ENCODE measurements at places on chromosomes 13 and 19.

- peaks cover 34% of the 10 kb centered on the region for H3K4me1 ChIP-seq
- no peaks in the 10 kb centered on the region for H3K27me3 ChIP-seq
- DNase-seq: no peak
- H3K36me3 ChIP-seq: peaks cover 15% of the 10 kb centered on the region
Measured at GRCh38 chr19:574658-575526, 2.5 kb downstream of the BSG start.

DNA sequence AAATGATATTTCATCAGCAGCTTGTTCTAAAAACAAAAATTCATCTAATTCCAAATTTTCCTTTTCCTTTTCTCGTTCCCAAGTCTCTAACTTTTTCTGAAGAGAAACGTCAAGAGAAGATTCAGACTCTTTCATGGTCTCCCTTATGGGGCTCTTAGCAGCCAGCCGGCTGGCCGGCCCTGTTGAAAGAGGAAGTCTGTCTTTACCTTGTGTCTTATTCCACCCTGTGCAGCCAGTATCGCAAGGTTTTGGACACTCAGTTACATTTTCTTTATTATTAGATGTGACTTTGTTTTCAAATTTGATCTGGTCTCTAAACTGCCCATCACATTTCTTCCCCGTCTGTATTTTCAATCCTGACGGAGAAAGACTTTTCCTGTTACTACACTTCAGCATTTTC lies 142.3 kb downstream of the RNF17 start:
- H3K4me1 ChIP-seq: no peaks in the 10 kb centered on the region
- DNase-seq: no peak
- no peak overlapping the region for H3K27ac ChIP-seq

- H3K4me3 ChIP-seq: no peak overlapping the region
- H3K36me3 ChIP-seq: no peaks in the 10 kb centered on the region
- no peaks in the 10 kb centered on the region for H3K27me3 ChIP-seq
- H3K4me1 ChIP-seq: no peaks in the 10 kb centered on the region
- DNase-seq: no peak
Measured at GRCh38 chr13:98279473-98280175, 102.6 kb upstream of the RNF113B start.

- no peaks in the 10 kb centered on the region for H3K27me3 ChIP-seq
- no peak overlapping the region for H3K4me3 ChIP-seq
- no peak for DNase-seq
- H3K4me1 ChIP-seq: peaks cover 7% of the 10 kb centered on the region
- H3K27ac ChIP-seq: no peak overlapping the region
- no peaks in the 10 kb centered on the region for H3K36me3 ChIP-seq
Measured at GRCh38 chr19:2554856-2555255, 78.9 kb downstream of the GADD45B start.

DNA sequence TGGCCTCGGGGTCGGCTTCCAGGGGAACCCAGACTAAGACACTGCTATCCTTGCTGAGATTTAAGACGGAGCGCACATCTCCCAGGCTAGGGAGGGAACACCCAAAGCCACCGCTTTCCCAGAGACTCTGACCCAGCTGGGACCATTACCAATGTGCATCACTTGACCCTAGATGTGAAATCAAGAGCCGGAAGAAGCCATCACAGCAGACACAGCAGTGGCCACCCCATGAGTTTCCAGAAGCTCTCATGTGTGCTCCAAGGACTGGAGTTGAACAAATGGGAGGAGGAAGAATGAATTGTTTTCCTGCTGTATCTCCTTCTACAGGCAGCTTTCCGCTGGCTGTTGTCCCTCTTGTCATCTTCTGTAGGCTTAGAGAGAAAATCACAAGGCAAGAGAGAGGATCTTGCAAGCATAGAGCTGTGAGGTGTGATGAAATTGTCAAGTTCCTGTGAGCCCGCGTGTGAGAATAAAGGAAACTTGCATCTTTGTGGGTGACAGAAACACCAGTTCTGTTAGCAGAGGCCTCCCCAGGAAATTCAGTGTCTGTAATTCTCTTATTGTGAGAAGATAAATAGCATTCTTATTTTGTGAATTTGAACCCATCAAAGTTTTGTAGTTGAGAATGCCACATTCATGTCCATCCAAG lies 711.8 kb downstream of the UQCRFS1 start:
- no peaks in the 10 kb centered on the region for H3K4me1 ChIP-seq
- H3K4me3 ChIP-seq: no peak overlapping the region
- no peak for DNase-seq
- no peaks in the 10 kb centered on the region for H3K36me3 ChIP-seq
- H3K27me3 ChIP-seq: no peaks in the 10 kb centered on the region
- H3K27ac ChIP-seq: no peak overlapping the region

GRCh38 chr13:20356444-20356843 lies 124.3 kb upstream of the GJB6 start:
- H3K4me1 ChIP-seq: no peaks in the 10 kb centered on the region
- DNase-seq: no peak
- no peak overlapping the region for H3K27ac ChIP-seq
- no peaks in the 10 kb centered on the region for H3K27me3 ChIP-seq
- no peak overlapping the region for H3K4me3 ChIP-seq
- no peaks in the 10 kb centered on the region for H3K36me3 ChIP-seq

DNA sequence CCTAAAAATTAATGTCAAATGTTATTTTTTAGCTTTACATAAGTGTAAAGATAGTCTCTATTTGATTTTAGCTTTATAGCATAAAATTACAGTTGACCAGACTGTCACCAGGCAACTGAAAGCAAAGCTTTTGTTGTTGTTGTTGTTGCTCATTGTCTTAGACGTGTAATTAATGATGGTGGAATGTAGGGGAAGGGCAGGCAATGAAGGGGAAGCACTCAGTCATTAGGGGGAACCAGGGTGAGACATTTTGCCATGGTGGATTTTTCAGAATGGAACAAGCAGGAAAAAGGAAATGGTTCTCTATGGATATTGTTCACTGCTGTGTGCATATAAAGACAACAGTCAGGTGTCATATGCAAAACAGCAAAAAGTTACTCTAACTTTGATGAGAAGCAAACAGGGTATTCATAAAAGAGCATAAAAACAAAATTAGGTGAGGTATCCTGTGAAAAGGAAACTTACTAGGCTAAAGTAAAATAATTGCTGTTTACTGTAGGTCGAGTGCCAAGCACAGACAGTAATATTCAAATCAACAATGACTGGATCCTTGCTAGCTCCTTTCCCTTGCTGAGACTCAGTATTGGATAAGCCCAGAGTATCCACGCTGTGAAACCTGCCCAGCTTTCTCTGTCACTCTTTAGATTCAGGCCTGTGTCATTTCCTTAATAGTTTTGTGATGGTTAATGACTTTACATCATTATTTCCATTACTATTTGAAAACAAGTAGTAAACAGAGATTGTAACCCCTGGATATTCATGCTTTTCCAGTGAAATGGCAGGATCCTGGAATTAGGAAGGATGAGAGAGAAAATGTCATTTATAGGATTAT lies 110.5 kb downstream of the LRCH1 start:
- no peak for DNase-seq
- H3K27me3 ChIP-seq: no peaks in the 10 kb centered on the region
- H3K36me3 ChIP-seq: no peaks in the 10 kb centered on the region

DNA sequence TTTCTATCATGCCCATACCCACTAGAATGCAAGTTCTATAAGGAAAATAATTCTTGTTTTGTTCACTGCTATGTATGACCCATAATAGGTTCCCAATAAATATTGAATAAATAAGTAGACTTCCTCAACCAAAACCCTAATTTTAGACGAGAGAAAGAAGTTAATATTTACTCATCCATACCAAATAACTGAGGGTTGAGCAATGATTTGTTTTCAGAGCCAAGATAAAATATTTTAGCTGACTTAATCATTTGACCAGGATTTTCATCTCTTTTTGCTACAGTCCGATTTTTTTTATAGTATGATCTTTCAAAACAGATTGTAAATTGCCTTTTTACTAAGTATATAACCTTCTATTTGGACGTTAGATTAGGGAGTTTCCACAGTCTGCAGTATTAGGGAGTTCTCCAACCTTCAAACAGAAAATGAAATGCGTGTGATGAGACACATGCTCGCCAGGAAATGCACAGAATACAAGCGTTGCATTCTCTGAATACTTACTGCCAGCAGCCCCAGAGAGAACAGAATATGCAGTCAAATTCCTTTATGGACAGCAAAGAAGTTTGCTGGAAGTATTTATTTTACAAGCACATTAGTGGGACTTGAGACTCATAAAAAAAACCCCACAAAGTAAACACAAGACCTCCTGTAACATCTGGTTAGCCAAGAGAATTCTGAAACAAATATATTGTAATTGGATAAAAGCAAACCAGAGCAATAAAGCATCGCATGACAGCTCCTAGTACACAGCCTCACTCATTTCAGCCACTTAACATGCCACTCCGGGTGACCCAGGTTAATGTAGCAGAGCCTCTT lies 230.0 kb downstream of the MYO16 start:
- H3K27ac ChIP-seq: no peak overlapping the region
- no peaks in the 10 kb centered on the region for H3K36me3 ChIP-seq
- no peak for DNase-seq
- H3K4me1 ChIP-seq: no peaks in the 10 kb centered on the region
- H3K27me3 ChIP-seq: no peaks in the 10 kb centered on the region
- H3K4me3 ChIP-seq: no peak overlapping the region

DNA sequence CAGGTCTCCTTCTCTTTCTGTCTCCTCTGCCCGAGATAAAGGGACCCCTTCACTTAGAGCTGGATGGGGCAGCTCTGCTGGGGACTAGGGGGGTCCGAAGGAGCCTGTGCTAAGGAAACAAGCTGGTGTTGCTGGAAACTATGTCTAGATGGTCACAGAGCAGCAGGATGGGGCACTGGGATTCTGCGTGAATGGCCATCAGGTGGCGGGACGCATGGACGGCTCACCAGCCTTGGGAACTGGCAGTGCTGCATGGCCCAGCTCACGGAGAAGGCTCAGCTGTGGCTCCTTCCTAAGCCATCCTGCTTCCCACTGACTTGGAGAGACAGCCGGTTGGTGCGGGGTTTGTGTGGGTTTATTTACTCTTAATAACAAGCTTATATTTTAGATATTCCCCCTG lies 411.8 kb downstream of the ZNF536 start:
- no peaks in the 10 kb centered on the region for H3K36me3 ChIP-seq
- no peak overlapping the region for H3K27ac ChIP-seq
- DNase-seq: no peak
- no peaks in the 10 kb centered on the region for H3K4me1 ChIP-seq

DNA sequence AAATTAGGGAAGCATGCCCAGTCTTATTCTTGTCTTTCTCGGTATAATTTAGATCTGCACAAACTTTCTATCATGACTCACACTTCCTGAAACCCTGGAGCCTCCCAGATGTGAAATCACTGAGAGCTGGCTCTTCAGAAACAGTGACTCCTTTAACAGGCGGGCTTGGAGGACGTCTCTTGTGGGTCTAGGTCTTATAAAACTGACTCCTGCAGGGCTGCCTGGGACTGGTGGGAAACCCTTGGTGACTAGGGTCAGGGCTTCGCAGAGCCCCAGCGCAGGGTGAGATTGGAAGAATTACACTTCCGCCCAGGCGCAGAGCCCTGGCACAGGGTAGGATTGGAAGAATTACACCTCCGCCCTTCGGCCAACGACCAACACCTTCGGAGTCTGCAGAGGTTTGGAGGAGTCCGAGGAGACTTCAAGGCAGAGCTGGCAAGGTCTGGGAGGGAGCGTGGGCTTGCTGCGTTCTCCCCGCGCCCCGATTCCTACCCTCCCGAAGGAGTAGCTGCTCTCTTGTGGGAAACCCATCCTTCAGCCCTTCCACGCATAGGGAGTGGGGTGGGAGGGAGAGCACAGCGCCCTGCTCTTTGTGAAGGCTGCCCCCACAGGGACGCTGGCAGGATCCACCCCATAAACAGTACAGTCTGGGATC lies 43.4 kb upstream of the MAP3K10 start:
- no peak overlapping the region for H3K27ac ChIP-seq
- H3K27me3 ChIP-seq: no peaks in the 10 kb centered on the region
- no peak overlapping the region for H3K4me3 ChIP-seq
- DNase-seq: no peak
- no peaks in the 10 kb centered on the region for H3K36me3 ChIP-seq

GRCh38 chr13:107124129-107124718 lies 556.3 kb upstream of the ARGLU1 start:
- no peaks in the 10 kb centered on the region for H3K4me1 ChIP-seq
- no peaks in the 10 kb centered on the region for H3K36me3 ChIP-seq
- no peak for DNase-seq
- no peak overlapping the region for H3K4me3 ChIP-seq

DNA sequence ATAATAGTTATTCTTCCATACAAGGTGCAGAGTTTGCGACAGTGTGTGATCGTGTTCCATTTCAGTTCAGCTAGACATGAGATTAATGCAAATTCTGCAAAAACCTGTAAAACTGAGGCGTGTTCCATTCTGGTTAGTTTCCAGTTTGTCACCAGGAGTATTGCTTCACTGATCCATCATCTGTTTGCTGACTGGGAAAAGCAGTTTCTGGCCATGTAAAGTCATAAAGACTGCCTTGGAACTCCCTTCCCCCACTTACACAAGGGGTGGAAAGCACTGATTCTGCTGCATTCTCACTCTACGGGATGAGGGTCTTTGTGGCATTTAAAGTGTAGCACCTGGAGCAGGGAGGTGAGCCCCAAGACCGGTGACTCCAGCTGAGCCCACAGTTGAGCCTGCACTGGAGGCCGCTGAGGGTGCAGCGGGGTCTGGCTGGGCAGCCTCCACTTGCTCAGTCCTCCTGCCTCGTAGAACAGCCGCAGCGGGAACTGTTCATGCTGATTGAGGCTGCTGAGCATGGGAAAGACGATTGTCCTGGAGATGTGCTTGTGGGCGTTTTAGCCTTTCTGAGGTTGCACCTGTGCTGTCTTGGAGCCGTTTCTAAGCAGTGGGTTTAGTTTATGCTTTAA lies 2.0 kb downstream of the ZNF57 start:
- H3K4me3 ChIP-seq: no peak overlapping the region
- DNase-seq: no peak
- H3K27ac ChIP-seq: no peak overlapping the region
- H3K4me1 ChIP-seq: peaks cover 7% of the 10 kb centered on the region
- H3K27me3 ChIP-seq: no peaks in the 10 kb centered on the region

GRCh38 chr13:51479199-51479523 lies 26.3 kb upstream of the INTS6 start:
- H3K36me3 ChIP-seq: no peaks in the 10 kb centered on the region
- no peak overlapping the region for H3K4me3 ChIP-seq
- H3K27ac ChIP-seq: no peak overlapping the region
- DNase-seq: no peak
- no peaks in the 10 kb centered on the region for H3K4me1 ChIP-seq

- peak; percentile 58 for DNase-seq
- peaks cover 10% of the 10 kb centered on the region for H3K36me3 ChIP-seq
- no peaks in the 10 kb centered on the region for H3K27me3 ChIP-seq
- H3K4me3 ChIP-seq: no peak overlapping the region
- H3K4me1 ChIP-seq: peaks cover 5% of the 10 kb centered on the region
Measured at GRCh38 chr13:42969565-42970172, 22.4 kb downstream of the EPSTI1 start.
